ENCODE measurements at places on chromosomes 2 and 18.

GRCh38 chr2:118696786-118697465 lies 150.5 kb downstream of the EN1 start:
- DNase-seq, result no peak

GRCh38 chr18:9901377-9901776 lies 12.4 kb upstream of the VAPA start:
- DNase-seq, result no peak

DNA sequence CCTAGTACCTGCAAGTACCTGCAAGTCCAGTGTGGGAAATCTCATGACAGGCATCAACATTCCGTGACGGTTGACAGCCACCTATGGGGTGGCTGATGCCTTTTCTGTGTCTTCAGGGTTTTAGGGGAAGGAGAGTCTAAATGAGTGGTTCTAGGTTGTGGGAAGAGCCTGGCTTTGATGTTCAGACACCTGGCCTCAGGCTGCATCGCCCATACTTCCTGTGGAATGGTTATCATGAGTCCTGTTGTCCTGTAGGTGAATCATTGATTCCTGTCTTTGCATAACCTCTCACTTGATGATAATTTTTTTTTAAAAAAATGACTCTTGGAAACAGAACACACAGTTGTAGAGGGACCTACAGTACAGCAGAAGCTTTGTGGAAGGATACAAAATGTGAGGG lies 108.9 kb downstream of the NEDD4L start:
- no peak for DNase-seq

DNA sequence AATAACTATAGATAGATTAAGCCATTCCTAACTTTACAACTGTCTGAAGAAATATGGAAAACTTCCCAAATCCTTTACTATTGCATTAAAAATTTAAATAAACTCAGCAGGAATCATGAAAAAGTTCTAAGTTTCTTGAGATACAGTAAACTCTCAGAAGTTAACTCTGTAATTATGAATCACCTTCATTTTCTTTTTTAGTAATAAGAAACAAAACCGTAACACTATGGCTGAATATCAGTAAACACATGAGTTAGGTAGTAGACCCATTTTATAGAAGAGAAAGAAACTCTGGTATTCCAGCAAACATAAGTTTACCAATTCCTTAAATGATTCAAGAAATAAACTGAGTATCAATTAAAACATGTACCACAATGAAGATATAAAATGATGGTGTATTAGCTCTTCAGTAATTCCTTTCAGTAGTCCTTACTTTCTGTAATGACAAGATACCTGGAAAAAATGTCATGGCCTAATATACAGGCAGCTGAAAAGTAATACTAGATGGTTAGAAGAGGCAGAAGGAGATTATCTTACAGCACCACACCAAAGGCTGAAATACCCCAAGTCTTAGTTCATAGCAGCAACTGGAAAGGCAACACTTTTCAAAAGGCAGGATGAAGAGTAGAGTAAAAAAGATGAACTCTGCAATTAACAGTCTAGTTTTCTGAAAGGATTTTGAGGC lies 11.5 kb downstream of the TRIP12 start:
- DNase-seq, result no peak

- DNase-seq, result no peak
Observed at GRCh38 chr2:145769011-145769716, 1249.2 kb upstream of the ZEB2 start.

GRCh38 chr2:159029936-159030335 lies 61.5 kb downstream of the TANC1 start:
- no peak for DNase-seq

DNA sequence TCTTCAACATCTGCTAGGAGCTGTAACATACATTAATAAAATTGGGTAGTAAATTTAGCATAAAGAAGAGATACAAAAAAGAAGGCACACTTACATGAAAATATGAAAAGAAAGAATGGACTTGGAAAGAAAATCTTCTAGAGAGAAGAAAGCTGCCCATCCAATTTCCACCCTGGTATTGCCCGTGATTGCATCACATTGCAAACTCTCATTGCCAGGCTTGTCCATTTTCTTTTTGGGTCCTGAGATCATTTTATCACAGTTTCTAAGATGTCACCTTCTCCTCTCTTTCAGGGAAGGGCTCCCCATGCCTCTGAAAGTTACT lies 321.5 kb downstream of the RND3 start:
- DNase-seq, result no peak

DNA sequence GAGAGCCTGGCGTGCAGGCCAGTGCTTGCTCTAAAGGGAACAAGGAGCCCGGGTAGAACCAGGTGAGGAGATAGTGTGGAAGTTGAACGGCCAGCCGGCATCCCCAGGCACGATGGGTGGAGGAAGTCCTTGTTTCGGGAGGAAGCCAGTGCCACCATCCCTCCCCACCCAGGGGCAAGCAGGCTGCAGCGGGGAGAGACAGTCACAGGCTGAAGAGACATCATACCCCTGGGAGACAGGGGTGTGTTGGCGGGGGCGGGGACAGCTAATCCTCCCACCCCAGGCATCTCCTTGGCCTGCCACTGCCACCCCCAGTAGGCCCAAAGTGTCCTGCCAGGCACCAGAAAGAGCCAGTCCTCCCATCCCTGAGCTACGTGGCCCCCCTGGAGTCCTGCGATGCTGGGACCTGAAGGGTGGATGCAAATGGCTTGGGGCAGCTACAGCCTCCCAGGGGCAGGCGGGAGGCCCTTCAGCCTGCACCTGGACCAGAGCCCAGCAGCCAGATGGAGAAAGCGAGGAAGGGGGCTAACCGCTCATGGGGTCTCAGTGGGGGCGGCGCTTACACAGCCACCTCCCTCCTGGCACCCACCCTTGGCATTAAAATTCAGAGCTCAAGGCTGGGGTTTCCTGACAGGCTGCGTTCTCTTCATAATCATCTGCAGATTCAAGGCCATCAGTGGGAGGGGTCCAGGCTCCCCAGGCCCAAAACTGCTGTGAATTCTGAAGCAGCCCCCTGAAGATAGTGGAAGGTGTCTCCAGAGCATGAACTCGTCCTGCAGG lies 14.8 kb upstream of the GPR55 start:
- no peak for DNase-seq

GRCh38 chr2:215705771-215706361 lies 270.0 kb upstream of the FN1 start:
- DNase-seq, result no peak

DNA sequence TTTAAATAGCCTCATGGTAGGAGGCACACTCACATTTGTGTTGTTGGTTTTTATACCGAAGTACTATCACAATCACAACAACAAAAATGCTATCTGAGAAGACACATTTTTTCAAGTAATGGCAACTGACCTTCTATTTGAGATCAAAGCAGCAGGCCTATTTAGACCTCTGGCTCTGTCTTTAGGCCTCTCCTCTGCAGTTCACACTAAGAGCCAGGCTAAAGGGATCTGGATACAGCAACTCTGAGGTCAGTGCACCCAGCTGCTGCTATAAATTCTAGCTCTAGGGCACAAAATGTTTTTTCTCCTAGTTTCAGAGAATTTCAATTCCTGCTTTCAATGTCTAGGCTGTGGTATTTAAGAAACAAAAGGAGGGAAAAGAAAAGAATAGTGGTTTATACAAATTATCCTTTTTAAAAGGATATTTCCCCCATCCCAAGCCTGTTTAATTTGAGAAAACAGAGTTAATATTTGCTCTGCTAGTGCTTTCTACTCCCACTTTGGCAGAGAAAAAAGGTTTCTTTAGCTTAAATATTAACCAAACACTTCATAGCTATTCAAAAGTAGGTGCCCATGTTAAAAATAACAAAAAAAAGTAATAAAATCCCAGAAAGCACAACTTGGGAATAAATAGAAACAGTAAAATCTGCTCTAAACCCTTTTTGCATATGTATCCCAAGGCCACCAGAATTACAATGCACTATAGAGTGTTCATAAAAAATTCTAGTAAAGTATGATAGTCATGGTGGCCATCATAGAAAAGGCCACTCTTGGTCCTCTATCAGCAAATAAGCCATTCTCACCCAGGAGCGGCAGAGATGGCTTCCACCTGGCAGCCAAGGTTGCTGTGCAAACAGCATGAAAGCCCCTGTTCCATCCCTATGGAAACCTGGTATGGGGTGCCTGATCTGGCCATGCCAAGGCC lies 293.6 kb upstream of the SESTD1 start:
- no peak for DNase-seq

- DNase-seq, result no peak
Observed at GRCh38 chr2:238870261-238870660, 22.4 kb downstream of the TWIST2 start.

GRCh38 chr2:199223791-199224190 lies 233.9 kb downstream of the SATB2 start:
- DNase-seq, result no peak
